MV-4-11 (cell line): ENCODE measurements at places on chromosomes 3 and 15.

GRCh38 chr15:83352119-83352518 is 67.7 kb upstream of the BNC1 start:
- DNase-seq, result no peak

DNA sequence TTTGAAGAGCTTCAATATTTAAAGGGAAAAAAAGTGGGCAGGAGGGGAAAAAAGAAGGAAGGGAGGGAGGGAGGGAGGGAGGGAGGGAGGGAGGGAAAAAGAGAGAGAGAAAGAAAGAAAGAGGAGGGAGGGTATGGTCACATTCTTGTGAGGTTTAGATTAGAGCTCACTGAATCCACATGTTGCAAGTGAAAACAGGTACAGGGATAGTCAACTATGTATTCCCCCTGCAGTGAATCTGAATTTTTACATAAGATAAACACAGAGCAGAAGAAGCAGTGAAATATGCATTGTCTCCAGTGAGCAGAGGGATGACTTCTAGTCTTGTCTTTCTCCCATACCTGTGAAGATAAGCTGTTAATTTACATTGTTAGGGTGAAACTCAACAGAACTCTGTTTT is 84.0 kb downstream of the IFT80 start:
- no peak for DNase-seq

GRCh38 chr3:172034786-172035685 is 4.3 kb upstream of the FNDC3B start:
- DNase-seq, result peak; percentile 25

DNA sequence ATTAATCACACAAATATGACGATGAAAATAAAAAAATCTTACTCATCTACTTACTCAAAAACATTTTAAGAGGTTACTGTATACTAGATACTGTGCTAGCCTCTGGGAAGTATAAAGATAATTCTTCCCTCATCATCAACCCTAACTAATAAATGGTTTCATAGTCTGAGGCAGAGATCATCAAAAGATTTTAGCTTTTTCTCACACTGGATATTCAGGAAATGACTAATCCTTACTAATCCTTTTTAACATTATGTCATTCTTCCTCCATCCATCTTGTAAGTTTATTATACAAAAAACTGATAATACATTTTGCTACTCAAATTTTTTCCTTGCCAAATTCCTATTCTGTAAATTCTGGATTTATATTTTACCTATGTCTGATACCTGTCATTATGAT is 29.7 kb downstream of the ACAD11 start:
- peak; percentile 14 for DNase-seq

- no peak for DNase-seq
Observed at GRCh38 chr3:62211675-62212429, 161.5 kb downstream of the FEZF2 start.

DNA sequence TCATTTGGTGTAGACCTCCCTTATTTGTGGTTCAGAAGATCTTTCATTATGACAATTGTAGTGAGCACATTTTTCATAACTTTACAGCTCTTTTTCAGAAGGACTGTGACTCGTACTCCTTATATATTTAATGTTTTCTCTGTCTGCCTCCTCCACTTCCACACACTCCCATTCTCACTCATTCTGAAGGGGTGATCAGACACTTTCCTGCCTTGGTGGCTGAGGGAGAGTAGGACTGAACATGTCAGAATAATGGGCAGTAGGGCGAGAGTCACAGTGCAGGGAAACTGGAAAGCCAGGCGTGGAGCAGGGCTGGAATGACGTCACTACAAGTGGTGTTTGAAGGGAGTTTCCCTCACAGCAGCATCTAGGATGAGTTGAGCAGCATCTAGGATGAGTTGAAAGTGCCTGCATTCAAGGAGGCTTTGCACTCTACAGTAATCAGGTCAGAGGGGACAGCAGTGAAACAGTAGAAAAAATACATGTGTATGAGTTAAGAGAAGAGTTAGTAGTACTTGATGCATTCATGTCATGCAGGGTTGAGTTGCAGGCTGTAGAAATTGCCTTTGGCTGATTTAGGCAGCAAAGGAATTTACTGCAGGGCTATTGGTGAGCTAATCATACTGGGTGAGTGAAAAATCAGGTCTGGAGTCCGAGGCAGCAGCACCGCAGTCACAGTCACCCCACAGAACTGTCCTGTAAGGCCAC is 36.3 kb upstream of the FBXL22 start:
- no peak for DNase-seq

GRCh38 chr15:63514531-63514943 is 10.1 kb downstream of the USP3 start:
- DNase-seq, result peak; percentile 54

GRCh38 chr15:41990691-41991090 is 18.3 kb upstream of the EHD4 start:
- DNase-seq, result no peak

GRCh38 chr15:39455471-39455991 is 125.3 kb upstream of the THBS1 start:
- no peak for DNase-seq

DNA sequence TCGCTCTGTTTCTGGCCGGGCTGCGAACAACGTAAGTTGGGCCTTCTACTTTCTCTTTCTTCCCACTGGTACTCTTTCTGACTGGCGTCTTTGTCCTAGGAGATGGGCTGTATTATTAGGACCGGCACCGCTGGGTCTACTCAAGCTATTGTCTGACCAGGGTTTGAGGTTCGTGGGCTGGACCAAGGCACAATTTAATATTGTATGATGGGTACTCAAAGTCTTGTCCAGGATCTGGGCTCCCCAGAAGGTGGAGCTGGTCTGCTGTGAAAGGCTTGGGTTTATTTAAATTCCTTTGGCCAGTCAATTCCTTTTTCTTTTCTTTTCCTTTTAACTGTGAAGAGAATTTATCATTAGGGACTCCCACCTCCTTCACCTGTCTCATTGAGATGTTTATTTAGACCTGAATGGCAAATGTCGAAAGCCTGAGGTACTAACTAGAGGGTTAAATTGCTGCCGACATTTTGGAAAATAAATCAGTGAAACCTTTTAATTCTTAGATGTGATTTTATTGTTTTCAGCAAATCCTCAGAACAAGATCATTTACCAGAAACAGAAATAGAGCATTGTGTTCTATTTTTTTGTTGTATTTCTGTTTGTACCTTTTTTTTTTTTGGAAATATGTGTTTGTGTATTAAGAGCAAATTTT is 410 bp downstream of the LRRC49 start:
- peak; percentile 51 for DNase-seq

GRCh38 chr3:182837855-182838454 is 44.7 kb downstream of the ATP11B start:
- DNase-seq, result no peak

GRCh38 chr3:178537122-178537705 is 978 bp downstream of the KCNMB2 start:
- no peak for DNase-seq

- DNase-seq, result no peak
Observed at GRCh38 chr15:92821491-92822116, 78.5 kb upstream of the CHD2 start.

GRCh38 chr15:88331291-88331690 is 74.8 kb upstream of the NTRK3 start:
- DNase-seq, result peak; percentile 6

DNA sequence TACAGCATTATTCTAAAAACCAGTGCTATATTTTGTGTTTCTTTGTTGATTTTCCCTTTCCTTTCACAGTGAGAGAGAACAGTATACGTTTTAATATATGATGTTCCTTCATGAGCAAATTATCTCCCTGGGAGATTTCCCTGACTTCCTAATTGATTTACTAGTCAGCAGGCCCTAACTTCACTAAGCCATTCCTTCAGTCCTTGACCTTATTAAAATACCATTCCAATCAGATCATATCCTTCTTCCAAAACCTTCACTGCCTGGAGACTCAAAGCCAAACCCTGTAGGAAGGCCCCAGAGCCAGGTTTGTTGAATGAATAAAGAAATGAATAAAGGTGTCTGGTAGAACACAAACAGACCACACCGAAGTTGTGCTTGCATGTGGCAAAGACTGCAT is 43.8 kb upstream of the ARHGEF3 start:
- DNase-seq, result no peak

DNA sequence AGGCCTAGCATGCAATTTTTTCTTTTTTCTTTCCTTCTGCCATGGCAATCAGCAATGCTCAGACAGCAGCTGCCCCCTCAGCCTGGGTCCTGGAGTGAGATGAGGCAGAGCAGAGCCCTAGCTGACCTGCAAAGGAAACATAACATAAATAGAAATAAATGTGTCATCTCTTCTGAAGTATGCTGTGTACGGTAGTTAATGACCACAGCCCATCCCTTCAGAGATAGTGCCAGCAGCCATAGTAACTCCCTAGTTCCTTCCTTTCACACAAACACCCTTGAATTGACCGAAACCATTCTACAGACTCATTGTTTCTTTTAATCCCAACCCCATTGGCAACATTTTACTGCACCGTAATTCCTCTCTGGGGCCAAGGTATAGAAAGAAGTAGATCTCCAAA is 8.4 kb upstream of the CD47 start:
- peak; percentile 65 for DNase-seq
